ENCODE measurements at places on chromosomes 4 and X.
A peak's percentile ranks its signal among the peaks of the same experiment; 100 is the strongest.

- H3K27me3 ChIP-seq, result no peaks in the 10 kb centered on the region
- H3K4me3 ChIP-seq, result no peak overlapping the region
- H3K4me1 ChIP-seq, result no peaks in the 10 kb centered on the region
- no peaks in the 10 kb centered on the region for H3K36me3 ChIP-seq
- no peak overlapping the region for H3K27ac ChIP-seq
- DNase-seq, result no peak
These were observed 95.4 kb upstream of the PLAC1 start for GRCh38 chrX:134753718-134754008.

DNA sequence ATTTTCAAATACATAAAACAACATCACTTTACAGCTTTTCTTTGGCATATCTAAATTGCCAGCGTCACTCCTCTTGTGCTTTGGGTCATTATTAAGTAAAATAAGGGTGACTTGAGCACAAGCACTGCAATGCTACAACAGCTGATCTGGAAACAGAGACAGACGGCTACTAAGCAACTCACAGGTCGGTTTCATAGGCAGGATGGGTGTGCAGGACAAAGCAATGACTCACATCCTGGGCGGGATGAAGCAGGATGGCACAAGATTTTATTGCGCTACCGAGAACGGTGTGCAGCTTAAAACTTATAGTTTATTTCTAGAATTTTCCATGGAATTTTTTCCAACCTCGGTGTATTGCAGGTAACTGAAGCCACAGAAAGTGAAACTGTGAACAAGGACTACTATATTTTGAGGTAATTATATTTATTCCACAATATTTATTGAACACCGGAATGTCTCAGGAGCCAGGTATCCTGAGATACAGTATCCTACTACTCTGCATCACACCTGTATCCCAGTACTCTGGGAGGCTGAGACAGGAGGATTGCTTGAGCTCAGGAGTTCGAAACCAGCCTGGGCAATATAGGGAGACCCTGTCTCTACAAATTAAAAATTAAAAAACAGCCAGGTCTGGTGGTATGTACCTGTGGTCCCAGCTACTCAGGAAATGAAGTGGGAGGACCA, 215.5 kb downstream of the APBB2 start:
- DNase-seq, result peak; percentile 4
- H3K36me3 ChIP-seq, result no peaks in the 10 kb centered on the region
- H3K4me1 ChIP-seq, result no peaks in the 10 kb centered on the region
- H3K4me3 ChIP-seq, result no peak overlapping the region
- H3K27me3 ChIP-seq, result no peaks in the 10 kb centered on the region

DNA sequence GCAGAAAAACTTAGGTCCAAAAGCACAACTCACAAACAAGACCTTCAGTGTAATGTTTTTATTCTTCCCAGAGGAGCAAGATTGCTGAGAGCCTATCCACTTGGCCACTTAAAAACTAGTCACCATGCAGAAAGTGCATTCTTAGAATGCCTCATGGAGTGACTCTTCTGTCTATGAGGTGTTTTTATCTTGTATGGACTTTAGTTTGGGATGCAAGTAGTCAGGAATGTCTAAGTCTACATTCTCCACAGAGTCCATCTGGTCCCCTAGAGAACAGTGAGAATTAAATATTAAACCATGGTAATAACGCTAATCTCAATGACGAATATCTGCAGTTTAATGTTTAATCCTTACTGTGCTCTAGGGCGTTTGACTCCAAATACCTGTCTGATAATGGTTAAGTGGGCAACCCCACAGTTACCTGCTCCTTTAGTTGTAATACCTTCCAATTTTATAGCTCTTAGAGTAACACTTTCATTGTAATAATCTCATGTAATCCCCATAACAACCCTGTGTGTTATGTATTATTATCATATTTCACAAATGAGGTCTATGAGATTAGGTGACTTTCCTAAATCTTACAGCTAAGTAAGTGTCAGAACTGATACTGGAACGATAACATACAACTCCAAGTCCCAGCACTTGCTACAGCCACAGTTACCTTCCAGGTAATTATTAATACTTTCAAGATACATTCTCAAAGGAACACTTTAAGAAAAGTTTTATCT, 235.6 kb upstream of the JADE1 start:
- no peaks in the 10 kb centered on the region for H3K36me3 ChIP-seq
- H3K4me3 ChIP-seq, result no peak overlapping the region
- no peak overlapping the region for H3K27ac ChIP-seq
- H3K4me1 ChIP-seq, result no peaks in the 10 kb centered on the region
- no peaks in the 10 kb centered on the region for H3K27me3 ChIP-seq
- DNase-seq, result no peak

- H3K27ac ChIP-seq, result no peak overlapping the region
- no peak for DNase-seq
- no peaks in the 10 kb centered on the region for H3K36me3 ChIP-seq
- H3K4me3 ChIP-seq, result no peak overlapping the region
- H3K27me3 ChIP-seq, result peaks cover under 1% of the 10 kb centered on the region
These were observed 64.5 kb upstream of the LSM6 start for GRCh38 chr4:146110871-146111485.

DNA sequence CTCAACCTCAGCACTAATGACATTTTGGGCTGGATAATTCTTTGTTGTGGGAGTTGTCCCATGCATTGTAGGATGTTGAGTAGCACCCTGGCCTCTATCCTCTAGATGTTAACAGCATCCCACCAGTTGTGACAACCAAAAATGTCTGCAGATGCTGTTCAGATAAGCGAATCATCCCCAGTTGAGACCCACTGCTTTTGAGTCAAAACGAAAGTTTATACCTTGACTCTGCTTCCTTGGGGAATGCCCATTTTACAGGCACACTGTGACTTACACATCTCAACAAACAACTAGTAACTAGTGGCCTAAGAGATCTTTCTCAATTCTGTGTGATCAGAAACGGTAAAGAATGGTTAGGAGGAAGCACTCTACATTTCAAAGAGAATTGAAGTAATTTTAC, 37.0 kb downstream of the SEPSECS start:
- no peaks in the 10 kb centered on the region for H3K4me1 ChIP-seq
- no peak for DNase-seq
- H3K27me3 ChIP-seq, result no peaks in the 10 kb centered on the region
- no peak overlapping the region for H3K4me3 ChIP-seq
- peaks cover 34% of the 10 kb centered on the region for H3K36me3 ChIP-seq

- no peaks in the 10 kb centered on the region for H3K27me3 ChIP-seq
- no peaks in the 10 kb centered on the region for H3K4me1 ChIP-seq
- H3K27ac ChIP-seq, result no peak overlapping the region
- no peaks in the 10 kb centered on the region for H3K36me3 ChIP-seq
These were observed 382.8 kb downstream of the KLHL4 start for GRCh38 chrX:87900320-87900908.

- no peak overlapping the region for H3K27ac ChIP-seq
- H3K4me3 ChIP-seq, result no peak overlapping the region
- no peaks in the 10 kb centered on the region for H3K36me3 ChIP-seq
- no peaks in the 10 kb centered on the region for H3K27me3 ChIP-seq
- no peak for DNase-seq
These were observed 1233.1 kb downstream of the C4orf33 start for GRCh38 chr4:130329036-130329435.

DNA sequence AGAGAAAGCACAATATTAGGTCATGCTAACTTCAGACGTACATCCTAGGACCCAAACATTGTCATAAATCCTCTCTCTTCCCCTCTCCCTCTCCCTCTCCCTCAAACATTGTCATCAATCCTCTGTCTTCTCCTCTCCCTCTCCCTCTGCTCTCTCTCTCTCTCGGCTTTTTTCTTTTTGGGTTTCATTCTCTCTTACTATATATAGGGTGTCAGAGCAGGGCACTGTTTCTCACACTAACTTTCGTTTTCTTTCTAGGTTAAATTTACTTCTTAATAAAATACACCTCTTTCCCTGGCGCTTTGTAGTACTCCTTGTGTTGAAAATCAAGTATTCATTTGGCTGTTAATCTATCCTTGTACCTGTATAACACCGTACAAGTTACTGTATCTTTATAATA, 37.0 kb upstream of the HERC5 start:
- H3K36me3 ChIP-seq, result peaks cover 13% of the 10 kb centered on the region
- H3K27ac ChIP-seq, result no peak overlapping the region
- no peak for DNase-seq
- H3K4me1 ChIP-seq, result no peaks in the 10 kb centered on the region
- no peaks in the 10 kb centered on the region for H3K27me3 ChIP-seq
